ENCODE measurements at places on chromosomes 6 and 20. TPM values are rescaled to one million over a fixed set of nuclear protein-coding genes. Genes with fewer than 3 reads are reported as not detected.
A peak's percentile ranks its signal among the peaks of the same experiment; 100 is the strongest.

DNA sequence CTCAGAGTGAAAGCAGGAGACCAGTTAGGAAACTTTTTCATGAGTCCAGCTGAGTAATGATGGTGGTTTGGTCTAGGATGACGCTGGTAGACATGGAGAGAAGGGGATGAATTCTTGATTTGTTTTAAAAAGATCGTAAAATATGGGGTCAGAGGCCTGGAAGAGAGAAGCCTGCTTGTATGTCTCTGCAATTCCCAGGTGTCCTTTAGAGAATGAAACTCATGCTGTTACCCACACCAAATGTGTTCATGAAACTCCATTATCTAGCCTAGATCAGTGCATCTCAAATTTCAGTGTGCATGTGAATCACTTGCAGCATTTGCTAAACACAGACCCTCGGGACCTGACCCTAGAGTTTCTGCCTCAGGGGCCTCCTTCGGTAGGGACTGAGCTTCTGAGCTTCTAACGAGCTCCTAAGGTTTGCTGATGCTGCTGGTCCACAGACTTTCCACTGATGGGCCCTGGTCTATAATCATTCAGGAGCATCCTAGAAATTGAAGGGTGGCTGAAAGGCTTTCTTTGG lies 302.0 kb upstream of the PLCB4 start:
- DNase-seq = no peak

DNA sequence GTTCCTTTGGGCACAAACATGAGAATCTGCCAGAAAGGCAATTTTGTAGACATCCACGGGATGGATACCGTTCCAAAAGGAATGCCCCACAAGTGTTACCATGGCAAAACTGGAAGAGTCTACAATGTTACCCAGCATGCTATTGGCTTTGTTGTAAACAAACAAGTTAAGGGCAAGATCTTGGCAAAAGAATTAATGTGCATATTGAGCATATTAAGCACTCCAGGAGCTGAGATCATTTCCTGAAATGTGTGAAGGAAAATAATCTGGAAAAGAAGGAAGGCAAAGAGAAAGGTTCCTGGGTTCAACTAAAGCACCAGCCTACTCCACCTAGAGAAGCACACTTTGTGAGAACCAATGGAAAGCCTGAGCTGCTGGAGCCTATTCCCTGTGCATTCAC lies 103.9 kb upstream of the ARG1 start:
- DNase-seq = no peak

DNA sequence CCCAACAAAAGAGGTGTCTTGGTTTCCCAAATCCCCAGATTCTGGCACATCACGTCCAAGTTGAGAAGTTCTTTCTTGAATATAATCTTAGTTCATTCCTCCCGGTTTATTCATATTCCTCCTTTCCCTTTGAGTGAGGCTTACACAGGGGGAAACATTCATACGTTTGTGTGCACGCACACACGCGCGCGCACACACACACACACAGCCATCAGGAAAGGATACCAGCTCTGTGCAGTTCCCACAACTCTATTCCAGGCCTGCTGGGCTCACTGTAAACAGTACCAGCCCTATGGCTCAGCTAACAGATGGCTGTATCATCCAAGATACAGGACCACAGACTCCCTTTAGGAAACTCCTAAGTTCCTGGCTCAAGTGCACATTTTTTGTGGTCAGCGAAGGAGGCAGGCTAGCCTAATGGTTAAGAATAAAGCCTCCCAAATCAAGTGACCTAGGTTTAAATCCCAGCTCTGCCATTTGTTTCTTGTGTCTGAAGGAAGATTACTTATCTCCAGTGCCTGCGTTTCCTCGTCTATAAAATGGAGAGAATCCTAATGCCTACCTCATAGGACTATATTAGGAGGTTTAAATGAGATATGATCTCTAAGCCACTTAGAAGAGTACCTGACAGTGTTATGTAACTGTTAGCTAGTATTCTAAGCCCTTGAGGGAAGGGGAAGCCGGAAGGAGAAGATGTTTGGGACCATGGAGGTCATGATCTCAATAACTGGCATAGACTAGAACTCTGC lies 3.7 kb upstream of the TAF8 start:
- DNase-seq = no peak

DNA sequence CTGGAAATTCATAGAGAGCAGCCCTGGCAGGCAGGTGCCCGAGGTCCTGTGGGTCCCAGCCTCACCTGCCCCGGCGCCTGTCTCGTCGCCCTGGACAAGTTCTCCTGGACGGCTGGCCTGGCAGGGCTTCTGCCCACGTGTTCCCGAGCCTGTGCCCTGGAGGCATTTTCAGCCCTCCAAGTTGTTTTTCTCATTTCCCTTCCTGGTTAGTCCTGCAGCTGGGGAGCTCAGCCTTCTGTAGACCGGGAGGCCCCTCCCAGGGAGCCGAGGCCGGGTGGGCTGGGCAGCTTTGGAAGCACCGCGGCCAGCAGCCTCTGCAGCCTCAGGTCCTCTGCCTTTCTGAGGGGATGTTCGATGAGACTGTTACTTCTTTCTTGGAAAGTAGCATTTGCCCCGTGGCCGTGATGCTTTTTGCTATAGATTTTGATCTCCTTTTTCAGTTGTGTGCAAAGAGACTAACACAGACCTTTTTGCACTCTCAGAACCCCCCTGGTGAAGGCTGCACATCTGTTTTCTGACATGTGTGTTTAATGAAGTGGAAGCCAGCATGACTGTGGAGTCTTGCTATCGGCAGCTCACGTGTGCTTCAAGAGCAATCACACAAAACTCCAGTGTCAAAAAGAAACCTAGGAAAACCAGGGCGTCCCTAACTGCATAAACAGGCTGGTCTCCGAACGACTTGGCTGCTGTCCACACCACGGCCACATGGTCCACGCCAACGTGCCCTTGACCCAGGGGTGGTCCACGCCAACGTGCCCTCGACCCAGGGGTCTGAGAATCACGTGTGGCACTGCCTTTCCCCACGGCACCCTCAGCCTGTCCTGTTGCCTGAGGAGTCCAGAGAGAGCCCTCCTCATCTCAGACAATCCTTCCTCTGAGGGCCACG lies 207.5 kb downstream of the SMOC2 start:
- peak; percentile 27 for DNase-seq

DNA sequence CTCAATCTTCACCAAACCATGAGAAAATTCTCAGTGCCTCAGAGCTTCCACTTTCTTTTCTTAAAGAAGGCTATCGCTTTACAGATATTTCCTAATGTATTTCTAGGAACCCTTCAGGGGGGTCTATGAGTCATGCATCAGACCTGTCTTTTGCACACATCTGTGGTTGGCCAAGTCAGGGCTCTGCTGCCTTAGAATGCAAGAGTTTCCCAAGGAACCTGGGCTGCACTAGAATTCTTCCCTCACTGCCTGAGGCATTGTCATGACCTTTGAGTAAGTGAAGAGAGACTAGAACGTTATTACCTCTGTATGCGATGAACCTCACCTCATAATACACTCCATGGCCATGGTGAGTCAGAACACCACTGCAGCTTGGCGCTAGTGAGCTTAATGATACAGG lies 365.0 kb upstream of the ID4 start:
- no peak for DNase-seq

GRCh38 chr20:38680500-38681306 lies 43.6 kb upstream of the SLC32A1 start:
- peak; percentile 41 for DNase-seq

DNA sequence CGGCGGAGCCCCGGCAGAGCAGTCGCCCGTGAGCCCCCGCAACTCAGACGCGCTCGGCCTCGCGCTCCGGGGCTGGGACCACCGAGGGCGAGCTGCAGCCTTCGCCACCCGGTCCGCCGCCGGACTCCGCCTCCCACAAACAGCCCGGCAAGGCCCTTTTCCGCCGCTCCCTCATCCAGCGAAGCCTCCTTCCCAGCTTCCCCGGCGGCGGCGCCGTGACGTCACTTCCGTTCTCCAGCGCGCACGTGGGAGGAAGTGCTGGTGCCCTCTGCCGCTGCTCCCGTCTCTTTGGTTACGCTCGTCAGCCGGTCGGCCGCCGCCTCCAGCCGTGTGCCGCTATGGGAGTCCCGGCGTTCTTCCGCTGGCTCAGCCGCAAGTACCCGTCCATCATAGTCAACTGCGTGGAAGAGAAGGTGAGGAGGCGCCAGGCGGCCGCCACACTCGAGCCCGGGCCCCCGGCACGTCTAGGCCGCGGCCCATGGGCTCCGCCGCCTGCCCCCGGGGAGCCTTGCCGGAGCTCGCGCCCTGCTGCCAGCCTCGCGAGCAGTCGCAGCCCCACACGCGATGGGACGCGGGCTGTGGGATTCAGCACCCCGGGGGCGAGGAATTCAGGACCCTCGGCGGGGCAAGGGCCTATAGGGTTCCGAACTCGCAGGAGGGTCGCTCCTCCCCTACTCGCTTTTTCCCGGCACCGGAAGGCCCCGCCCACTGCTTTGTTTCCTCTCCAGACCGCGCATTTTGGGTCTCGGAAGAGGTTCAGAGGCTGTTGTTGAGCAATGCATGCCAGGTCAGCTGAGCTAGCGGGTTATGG lies at the start of gene XRN2:
Gene XRN2 (plus strand): TSS at position 271 of the 811 bp plus-strand sequence. CDS start 68 bp downstream, at position 339.
- DNase-seq = peak; percentile 96

DNA sequence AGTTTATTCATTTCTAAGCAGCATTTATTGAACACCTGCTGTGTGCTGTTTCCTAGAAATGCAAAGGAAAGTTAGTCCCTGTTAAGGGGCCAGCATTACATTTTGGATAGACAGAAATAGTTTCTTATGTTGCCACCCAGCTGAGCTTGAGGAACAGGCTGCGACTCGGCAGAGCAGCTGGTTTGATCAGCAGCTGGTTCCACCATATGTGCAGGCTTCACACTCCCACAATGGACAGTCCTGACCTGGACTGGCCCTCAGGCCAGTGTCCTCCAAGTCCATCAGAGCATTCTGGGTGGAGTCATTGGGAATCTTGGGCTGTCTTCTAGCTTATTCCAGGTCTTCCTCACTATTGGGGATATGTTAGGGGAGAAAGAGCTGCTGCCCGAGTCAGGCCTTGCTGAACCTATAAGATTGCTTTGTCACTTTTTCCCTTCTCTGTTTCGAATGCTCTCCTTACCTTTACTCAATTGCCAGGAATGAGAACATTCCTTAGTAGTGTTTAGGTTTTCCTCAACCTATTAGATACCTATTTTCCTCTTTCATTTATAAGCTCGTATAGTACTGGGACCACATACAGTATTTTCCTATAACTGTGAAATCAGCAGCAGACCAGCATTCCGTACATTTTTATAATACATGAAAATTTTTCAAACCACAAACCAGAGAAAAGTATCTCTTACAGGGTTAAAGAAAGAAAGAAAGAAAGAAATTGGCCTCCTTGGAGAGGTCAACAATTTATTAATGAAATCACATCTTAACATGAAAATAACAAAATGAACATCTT lies 203.0 kb downstream of the FARS2 start:
- no peak for DNase-seq

DNA sequence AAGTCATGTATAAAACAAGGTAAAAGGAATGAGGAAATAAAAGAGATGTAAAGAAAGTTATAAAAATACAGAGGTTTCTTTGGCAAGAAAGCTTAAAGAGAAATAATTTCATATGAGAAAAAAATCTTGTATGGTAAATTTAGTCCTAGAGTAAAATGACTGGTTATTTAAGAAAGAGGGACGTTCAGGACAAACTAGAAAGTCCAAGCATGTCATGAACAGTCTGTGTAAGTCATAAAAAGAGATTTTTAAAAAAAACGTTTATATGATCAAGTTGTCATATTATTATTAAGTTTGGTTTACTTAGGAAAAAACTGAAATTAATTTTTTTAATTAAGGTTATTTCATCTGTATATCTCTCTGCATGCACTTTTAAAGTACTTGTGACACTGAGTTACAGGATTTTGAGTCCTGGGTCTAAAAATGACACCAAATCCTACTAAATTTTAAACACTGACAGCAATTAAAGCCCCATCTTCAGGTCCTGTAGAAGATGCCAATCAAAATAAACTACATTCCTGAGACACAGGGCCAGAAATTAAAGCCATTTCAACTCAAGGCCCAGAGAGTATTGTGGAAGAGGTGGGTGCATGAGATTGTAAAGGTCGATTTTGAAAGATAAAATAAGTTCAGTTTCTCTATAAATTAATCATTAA lies 62.4 kb downstream of the AGPAT4 start:
- DNase-seq = no peak

DNA sequence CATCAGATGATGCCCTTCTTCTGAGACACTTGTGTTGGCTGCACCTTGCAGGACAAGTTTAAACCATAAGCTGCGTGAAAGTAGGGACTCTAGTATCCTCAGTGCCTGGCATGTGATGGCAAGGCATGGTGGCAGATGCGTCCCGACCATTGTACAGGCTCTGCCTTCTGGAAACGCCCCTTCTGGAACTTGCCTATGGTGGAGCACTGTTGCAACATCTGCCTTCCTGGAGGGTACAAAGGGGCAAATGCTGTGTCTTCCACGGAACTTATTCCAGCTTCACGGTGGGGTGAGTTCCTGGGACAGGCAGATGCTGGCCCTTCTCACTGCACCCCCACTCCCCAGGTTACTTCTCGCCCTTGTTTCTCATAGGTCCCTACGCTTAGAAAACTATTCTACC lies 232.8 kb downstream of the THBS2 start:
- DNase-seq = no peak

DNA sequence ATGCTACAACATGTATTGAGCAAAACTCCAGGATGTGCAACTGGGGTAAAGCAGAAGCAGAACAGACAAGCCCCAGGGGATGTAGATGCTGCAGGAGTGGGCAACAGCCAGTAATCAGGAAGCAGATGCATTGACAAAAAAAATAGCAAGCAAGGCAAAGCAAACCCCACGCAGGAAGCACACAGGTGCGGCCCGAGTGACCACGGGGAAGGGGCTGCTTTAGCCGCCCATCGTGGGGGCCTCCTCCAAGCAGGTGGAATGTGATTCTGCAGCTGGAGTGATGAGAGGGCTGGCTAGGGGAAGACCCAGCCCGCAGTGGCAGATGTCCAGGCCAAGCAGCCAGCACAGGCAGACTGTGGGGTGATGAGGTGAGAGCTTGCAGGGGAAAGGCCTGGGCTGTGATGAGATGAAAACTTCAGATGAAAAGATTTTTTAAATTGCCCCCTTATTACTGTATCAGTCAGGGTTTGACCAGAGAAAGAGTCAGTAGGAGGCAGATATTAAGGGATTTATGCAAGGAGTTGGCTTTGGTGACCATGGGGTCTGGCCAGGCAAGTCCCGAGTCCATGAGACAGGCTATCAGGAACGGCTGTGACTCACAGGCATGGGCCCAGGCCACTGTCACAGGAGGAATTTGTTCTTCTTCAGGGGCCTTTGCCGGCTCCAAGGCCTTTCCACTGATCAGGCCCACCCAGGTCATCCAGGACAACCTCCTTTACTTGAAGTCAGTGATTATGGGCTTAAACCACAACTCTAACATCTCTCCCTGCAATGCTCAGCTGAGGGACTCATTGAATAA lies 207.6 kb downstream of the ANKRD60 start:
- DNase-seq = no peak

Gene TCF21
- total RNA-seq = 2.8 TPM

Gene HLA-DRB1
- 9.5 TPM for total RNA-seq

Gene TSBP1
- 11.8 TPM for total RNA-seq

Gene RIMS4
- total RNA-seq = 29.7 TPM

Gene C6orf15
- total RNA-seq = not detected

Gene ASIP
- total RNA-seq = 2.1 TPM

Gene GSS
- total RNA-seq = 79.3 TPM
